ENCODE measurements at places on chromosomes 13 and 19.

- no peak for DNase-seq
Observed at GRCh38 chr13:106919133-106919532, 351.2 kb upstream of the ARGLU1 start.

DNA sequence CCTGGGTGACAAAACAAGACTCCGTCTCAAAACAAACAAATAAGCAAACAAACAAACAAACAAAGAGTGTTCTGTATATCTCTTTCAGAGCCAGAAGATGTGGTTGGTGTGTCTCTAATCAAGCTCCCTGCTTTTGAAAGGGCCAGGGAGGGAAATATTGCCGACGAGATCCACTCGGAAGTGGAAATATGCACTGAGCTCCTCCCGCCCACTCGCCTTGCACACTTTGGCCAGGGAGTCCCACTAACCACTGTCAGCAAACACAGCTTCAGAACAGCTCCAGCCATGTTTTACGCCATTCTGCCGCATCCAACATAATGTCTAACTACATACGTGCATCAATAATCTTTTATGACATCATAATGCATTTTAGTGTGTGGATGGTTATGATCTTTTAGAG is 155.5 kb upstream of the VSTM2B start:
- no peak for DNase-seq

DNA sequence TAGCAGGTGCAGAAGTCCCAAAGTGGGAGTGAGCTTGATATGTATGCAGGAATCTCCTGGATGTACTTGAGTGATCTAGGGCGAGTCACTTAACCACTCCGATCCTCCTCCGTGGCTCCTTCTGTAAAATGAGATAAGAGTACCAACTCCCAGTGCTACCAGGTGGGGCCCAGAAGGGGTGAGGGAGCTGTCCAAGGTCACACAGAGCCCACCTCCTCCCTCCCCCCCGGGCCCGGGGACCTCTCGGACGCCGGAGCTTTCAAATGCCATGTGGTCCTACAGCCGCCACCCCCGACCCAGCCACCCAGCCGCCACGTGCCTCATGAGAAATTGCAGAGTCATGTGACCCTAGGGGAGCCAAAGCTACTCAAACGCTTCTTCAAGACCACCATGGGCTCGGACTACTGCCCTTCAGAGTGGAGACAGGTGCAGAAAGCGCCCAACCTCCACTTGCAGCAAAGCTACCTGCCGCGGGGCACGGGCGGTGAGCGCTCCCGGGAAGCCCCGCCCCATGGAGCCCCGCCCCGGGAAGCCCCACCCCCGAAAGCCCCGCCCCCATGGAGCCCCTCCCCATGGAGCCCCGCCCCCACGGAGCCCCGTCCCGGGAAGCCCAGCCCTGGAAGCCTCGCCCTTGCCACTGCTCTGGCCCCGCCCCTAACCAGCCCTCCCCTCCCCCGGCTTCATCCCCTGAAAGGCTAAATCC is 10.1 kb upstream of the ZNF358 start:
- DNase-seq, result no peak

- DNase-seq, result no peak
Observed at GRCh38 chr19:1257475-1258162, 9.2 kb downstream of the MIDN start.

DNA sequence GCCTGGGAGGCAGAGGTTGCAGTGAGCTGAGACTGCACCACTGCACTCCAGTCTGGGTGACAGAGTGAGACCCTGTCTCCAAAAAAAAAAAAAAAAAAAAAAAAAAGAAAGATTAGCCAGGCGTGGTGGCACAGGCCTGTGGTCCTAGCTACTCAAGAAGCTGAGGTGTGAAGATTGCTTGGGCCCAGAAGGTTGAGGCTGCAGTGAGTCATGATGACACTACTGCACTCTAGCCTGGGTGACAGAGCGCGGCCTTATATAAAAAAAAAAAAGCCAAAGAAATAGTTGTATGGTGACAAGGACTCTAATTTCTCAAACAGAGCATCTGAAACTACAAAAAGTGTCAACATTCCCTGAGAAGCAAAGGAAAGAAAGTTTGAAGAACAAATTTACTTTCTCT is 3.4 kb downstream of the PBX4 start:
- no peak for DNase-seq

DNA sequence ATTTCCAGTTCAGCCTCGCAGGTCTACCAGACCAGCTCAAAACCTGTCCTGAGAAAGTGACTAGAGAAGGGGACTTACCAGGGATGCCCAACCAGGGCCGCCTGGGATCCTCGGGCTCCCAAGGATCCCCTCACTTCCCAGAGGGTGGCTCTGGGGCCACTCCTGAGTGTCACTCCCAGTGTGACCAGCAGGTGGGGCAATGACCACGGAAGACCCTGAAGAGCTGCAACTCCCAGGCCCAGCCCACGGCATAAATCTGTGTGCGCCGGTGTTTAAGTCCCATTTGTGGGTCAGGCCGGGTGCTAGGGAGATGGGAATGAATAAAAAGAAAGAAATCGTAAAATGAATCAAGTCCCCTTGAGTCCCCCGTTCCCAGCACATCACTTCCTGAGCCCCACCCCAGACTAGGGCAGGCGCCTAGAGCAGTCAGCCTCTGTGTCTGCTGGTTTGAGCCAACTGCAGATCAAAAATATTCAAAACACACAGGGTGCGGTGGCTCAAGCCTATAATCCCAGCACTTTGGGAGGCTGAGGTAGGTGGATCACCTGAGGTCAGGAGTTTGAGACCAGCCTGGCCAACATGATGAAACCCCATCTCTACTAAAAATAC is 10.7 kb downstream of the PTGIR start:
- peak; percentile 65 for DNase-seq

GRCh38 chr13:113445791-113446487 is 7.3 kb downstream of the ADPRHL1 start:
- DNase-seq, result no peak

GRCh38 chr19:30276011-30276882 is 95.9 kb upstream of the ZNF536 start:
- DNase-seq, result no peak

- no peak for DNase-seq
Observed at GRCh38 chr13:24713022-24713421, 32.8 kb downstream of the ATP12A start.

GRCh38 chr13:47484548-47484947 is 516.5 kb downstream of the SUCLA2 start:
- no peak for DNase-seq
